Stomach (tissue), 19 donors: ENCODE measurements at places on chromosomes 3 and 15. TPM values are rescaled to one million over a fixed set of nuclear protein-coding genes. Genes with fewer than 3 reads are reported as not detected.

GRCh38 chr3:89565098-89565497 lies 457.7 kb downstream of the EPHA3 start:
- DNase-seq: no peak

GRCh38 chr3:55194376-55194775 lies 266.5 kb upstream of the LRTM1 start:
- no peak for DNase-seq

DNA sequence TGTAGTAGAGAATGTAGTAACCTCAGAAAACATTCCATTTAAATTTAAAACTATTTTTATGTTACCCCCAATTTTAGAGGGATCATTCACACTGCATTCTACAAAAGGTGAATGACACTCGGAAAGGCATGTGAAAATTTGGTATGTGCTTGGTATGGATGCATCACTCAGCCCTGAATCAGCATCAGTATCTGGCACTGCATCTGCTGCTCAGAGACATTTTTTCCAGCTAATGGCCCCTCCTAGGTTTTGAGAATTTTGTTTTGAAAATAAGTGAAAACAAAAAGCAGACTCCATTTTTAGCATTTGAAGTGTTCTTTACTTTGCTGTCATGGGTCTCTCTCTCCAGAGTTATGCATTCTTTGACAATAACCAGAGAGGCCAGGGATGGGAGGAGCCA lies 15.6 kb upstream of the WWTR1 start:
- no peak for DNase-seq

TM6SF1 gene
- total RNA-seq: not detected

DNA sequence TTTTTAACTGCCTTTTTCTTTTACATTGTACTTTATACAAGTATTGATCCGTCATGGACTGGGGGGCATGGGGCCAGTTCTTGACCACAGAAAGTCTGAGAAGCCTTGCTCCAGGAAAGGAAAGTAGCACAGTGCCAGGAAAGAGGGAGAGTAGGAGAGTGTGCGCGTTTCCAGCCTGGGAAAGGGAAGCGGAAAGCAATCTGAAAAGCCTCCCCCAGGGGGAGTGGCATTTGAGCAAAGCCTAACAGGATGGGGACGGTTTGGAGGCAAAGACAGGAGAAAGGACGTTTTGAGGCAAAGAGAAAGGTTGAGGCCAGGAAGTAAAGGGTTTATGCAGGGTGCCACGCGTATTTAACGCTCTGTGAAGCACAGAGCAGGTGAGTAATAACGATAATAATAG lies 116.9 kb downstream of the RORA start:
- peak; percentile 19 for DNase-seq
